ENCODE measurements at places on chromosomes 13 and 19.

DNA sequence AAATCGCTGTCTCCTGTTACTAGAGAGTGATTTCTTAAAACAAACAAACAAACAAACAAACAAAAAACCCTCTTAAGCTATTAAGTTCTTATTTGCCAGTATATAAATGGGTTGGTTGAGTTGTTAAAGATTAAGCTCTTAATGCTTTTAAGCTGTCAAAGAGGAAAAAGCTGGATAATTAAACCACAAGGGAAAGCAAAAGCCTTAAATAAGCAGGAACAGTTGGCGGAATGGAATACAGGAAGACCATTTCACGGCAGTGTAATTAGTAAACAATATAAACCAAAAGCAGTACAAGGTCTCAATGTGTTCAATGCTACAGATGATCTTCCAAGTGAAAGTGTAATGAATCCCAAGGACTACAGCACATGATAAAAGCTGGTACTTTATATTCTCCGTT, 32.2 kb upstream of the GGACT start:
- no peak for DNase-seq

DNA sequence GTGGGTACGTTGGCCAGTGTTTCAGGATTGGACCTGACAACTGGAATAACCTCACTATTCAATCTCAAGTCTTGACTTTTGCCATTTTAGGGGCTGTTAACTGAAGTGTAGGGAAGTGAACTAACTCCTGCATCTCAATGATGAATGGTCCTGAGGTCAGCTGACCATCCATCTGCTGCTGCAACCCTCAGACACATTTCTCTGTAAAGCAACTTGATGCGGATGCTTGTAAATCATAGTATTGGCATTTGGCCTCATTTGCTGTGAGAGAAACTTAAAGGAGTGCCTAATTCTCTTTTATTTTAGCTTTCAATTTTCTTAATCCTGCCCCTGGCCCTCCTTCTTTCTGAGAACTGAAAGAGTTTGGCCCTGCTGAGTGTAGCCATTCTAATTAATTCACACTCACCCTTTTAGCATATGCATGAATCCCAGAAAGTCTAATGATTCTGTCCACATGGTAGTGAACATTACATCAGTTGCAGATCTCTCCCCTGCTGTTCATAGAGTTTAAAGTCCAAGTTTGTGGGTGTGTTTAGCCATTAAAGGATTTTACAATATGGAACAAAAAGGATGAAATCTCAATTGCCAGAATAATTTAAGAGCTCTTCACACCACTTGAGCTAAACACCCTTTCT, 1531.4 kb upstream of the SLC10A2 start:
- DNase-seq: no peak

DNA sequence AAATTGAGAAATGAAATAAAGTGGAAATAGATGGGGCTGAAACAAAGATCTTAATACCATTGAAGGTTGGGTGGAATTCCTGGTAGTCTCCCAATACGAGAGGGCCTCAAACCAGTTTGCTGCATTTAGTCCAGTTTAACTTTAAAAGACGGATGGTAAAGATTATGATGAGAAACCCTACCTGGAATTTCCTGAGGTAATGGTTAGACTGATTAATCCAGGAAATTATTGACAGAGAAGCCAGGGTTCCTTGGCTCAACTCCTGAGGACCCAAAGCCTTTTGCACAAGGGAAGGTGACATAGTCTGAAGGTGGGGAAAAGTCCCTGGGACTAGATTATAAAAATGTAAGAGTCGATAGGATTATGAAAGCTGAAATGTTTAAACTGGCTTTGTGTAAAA, 133.2 kb upstream of the SLITRK5 start:
- DNase-seq: no peak

DNA sequence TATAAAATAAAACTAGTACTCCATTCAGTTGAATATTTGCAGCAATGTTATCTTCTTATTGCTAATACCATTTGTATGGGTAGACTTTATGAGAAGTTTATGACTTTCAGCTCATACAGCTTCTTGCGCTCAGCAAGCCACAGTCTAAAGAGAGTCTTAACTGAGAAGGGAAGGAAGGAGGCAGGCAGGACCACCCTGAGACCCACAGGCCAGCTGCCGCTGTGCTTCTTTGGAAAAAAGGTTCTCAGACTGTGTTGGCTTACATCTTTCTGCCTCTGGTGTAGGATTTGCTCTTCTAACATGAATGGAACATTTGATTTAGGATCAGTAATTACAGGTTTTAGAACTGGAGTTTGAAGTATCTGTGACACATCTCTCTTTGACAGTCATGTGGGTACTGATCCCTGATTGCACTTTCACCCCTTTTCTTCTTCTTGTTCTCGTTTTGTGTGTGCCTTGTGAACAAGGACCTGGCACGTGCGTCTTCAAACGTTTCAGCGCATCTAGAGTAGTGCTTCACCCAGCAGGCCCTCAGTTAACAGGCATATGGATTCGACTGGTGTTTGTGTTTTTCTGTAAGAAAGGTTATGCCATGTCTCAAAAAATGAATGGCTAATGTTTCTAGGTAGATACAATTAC, 7.1 kb upstream of the GPR18 start:
- DNase-seq: no peak

DNA sequence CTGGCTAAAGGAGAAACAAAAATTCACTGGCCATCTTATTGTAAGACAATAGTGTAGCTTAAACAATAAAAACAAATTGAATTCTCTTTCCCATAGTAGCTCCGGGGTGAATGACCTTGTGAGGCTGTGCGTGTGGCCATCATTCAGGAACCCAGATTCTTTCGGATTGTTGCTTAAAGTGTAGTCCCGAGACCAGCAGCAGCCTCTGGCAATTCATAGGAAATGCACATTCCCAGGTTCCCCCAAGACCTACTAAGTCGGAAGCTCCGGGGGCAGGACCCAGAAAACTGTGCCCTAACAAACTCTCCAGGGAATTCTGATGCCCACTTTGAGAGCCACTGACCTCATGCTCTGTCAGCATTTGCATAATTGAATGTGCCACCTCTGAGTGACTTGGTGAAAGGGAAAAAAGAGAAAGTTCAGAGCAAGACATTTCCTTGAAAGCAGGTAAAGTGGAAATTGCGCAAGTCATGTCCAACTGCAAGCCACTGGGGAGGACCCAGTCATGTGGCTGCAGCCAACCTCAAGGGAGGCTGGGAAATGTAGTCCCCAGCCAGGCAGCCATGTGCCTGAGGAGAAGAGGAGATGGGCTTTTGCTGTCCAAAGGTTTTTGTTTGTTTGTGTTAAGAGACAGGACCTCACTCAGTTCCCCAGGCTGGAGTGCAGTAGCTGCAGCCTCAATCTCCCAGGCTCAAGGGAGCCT, 50.7 kb upstream of the PNMA8B start:
- peak; percentile 21 for DNase-seq

GRCh38 chr13:50318887-50319286, 303.6 kb downstream of the KCNRG start:
- DNase-seq: no peak

- DNase-seq: peak; percentile 28
Observed at GRCh38 chr13:61880578-61881283, 465.1 kb upstream of the PCDH20 start.

All from SJCRH30 (cell line).